ENCODE measurements at places on chromosomes 1 and 21.

DNA sequence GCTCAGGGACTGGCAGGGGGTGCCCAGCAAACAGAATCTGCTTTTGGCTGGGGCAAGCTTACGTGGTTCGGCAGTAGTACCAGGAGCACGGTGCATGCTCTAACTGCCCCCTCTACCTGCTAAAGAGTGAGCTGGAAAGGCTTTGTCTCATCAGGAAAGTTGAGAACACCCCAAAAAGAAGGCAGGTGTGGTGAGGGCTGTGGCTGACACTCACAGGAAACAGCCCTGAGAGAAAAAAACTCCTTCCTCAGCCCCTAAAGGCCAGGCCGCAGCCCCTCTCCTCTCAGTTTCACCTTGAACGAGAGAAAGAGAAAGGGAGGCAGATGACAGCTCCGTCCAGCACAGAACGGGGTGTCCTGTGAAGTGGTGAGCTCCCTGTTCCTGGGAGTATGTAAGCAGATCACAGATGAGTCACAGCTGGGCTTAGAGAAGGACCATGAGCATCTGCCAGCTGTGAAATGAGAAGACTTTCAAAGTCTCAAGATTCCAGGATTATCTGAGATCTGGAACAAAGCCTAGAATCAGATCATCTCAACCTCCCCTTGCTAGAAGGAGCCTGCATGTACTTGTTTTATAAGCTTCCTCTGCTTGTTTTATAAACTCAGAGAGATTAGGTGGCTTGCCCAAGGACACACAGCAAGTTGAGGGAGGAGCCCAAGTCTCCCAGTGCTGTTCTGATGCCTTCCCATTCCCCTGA is 13.4 kb downstream of the LAPTM5 start:
- DNase-seq, result no peak

GRCh38 chr1:9234223-9235095 is at the start of gene H6PD:
H6PD (plus strand) TSS chr1:9234774; CDS start chr1:9244935, 10,161 bp downstream.
- DNase-seq, result peak; percentile 44

DNA sequence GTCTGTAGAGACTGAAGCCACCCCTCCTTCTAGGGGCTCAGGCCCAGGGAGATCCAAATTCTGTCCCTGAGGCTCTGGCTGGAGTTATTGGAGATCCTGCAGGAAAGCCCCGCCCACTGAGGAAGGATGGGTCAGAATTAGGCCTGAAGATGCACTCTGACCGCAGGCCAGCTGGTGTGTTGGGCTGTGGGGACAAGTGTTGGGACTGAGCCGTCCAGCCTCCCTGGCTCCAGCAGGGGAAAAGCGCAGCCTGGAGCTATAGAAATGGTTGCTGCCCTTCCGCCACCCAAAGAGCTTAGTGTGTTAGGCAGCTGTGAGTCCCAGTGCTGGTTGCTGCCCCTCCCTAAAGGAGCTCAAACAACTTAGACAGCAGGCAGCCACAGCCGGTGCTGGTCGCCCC is 33.0 kb upstream of the PRRX1 start:
- no peak for DNase-seq

- DNase-seq, result no peak
Measured at GRCh38 chr1:227994632-227995300, 12.0 kb upstream of the WNT3A start.

- no peak for DNase-seq
Measured at GRCh38 chr1:111133866-111134265, 6.0 kb downstream of the DRAM2 start.

GRCh38 chr1:9689011-9689706 is 37.6 kb downstream of the PIK3CD start:
- DNase-seq, result peak; percentile 73

DNA sequence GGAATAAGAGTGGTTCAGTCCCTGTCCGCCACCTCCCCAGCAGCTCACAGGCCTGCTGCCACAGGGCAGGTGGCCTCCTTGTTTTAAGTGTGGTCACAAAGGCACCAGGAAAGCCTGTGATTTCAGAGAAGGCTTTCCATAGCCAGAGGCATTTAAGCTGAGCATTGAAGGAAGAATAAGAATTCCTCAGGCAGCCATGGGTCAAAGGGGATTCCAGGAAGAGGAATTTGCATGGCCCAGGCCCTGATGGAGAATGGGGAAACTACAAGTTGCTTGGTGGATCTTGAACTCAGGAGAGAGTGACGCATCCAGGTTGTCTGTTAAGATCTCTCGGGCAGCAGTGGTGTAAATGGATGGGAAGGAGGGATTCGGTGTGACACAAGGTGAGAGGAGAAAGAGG is 66.7 kb downstream of the KLHDC7A start:
- no peak for DNase-seq

GRCh38 chr1:104459886-104460285 is 710.2 kb downstream of the AMY1C start:
- no peak for DNase-seq

GRCh38 chr1:153565529-153566374 is at the start of gene S100A2:
S100A2 (minus strand) TSS chr1:153565844; CDS start chr1:153563877, 1,967 bp downstream.
- no peak for DNase-seq

DNA sequence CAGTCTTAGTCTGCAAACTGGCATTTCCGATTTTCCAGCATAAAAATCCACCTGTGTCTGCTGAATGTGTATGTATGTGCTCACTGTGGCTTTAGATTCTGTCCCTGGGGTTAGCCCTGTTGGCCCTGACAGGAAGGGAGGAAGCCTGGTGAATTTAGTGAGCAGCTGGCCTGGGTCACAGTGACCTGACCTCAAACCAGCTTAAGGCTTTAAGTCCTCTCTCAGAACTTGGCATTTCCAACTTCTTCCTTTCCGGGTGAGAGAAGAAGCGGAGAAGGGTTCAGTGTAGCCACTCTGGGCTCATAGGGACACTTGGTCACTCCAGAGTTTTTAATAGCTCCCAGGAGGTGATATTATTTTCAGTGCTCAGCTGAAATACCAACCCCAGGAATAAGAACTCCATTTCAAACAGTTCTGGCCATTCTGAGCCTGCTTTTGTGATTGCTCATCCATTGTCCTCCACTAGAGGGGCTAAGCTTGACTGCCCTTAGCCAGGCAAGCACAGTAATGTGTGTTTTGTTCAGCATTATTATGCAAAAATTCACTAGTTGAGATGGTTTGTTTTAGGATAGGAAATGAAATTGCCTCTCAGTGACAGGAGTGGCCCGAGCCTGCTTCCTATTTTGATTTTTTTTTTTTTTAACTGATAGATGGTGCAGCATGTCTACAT is 2.5 kb upstream of the OLFML3 start:
- DNase-seq, result no peak

DNA sequence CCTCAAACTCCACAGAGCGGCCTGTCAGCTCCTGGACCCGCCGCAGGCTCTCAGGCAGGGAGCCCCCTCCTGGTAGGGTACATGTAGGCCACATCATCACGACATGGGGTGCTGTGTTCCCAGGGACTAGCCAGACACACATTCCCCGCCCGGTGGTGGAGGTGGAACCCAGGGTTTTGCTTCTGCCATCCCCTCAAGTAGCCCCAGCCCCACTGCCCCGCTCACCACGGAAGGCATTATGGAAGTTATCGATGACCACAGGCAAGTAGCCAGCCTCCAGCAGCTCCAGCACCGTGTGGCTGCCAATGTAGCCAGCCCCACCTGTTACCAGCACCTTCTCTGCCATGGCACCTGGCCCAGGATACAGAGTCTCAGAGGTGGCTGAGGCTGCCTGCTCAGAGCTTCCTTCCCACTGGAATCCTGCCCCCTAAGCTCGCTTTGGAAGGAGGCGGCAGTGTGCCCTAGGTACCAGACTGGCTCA is 1.9 kb downstream of the GALE start:
- no peak for DNase-seq

Data from stimulated activated CD8-positive, alpha-beta memory T cell treated with anti-CD3 and anti-CD28 coated beads, Interleukin-7, amount 100 ng/mL, for 1 hour (primary cell).